NCI-H524 (cell line): ENCODE measurements at places on chromosomes 13 and 19.

DNA sequence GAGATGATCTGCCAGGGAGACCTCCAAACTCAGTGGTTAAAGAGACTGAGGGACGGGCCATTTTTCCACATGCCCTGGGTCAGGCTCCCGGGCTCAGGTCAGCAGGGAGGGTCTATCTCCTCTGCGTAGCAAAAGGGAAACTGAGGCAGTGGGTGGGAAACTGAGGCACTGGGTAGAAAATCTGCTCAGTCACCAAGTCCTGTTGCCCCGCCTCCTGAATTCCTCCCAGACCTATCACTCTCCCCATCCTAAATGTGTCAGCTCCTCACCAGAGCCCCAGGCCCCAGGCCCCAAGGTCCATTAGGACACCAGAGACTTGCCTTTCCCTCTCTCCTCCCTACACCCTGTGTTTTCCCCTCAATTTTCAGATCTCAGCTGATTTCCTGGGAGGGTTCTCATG lies 2.4 kb downstream of the CD320 start:
- DNase-seq, result no peak

DNA sequence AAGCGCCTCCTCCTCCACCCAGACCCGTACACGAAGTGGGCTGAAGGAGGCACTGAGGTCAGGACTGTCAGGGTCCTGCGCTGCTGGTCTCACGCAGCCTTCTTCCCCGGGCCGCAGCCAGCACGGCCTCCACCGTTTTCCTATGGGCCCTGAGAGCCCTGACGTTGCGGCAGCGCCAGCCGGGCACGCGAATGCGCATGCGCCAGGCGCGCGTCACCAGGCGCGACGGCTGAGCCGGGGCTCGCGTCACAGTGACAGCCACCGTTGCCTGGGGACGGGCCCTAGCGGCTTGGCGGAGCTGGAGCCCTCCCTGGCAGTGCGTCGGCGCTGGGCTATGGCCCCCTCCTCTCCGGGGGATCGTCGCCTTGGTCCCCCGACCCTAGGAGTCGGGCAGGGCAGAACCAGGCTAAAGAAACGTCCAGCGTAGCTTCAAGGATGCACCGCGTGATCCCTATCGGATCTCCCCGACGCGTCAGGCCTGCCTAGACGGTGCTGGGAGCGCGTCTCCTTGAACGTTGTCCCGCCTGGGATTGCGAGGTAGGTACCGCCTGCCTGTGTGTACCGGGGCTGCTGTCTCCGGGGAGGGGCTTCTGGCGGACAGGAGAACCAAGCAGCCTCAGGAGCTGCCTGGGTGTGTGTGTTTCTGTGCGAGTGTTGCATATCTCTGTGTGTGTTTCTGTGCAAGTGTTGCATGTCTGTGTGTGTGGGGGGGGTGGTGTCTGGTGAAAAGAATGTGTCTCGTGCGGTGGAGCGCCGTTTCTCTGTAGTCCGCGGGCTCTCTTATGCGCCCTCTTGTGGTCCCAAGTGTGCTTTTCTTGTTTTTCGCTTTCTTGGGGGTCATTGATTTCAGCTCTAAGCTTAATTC lies 43.2 kb downstream of the ZNF571 start:
- no peak for DNase-seq

DNA sequence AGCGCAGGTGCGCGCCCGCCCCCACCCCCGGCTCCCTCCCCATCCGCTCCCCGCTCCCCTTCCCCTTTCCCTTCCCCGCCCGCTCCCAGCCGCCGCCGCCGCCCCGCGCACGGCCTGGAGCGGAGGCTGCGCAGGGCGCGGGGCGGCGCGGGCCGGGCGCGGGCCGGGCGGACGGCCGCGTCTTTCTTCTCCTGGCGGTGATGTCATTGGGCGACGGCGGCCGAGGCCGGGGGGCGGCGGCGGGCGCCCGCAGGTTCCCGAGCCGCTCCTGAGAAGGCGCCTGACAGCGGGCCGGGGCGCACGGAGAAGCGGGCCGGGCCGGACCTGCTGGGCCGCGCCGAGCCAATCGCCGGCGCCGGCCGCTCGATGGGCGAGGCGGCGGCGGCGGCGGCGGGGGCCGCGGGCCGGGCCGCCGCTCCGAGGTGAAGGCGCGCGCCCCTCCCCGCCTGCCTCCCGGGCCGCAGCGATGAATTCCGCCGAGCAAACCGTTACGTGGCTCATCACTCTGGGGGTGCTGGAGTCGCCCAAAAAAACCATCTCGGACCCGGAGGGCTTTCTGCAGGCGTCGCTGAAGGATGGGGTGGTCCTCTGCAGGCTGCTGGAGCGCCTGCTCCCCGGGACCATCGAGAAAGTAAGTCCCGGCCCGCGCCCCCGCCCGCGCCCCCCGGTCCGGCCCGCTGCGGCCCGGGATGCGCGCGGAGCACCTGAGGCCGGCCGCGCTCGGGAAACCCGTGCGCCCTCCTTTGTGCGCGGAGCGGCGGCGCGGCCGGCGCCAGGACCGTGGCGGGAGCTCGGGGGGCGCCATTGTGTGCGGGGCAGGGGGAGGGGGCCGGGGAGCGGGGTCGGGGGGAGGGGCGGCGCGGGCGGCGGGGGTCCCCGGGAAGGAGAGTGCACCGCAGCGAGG lies at the start of gene ARHGEF7:
TSS of gene ARHGEF7 (plus strand) at position 250 of the 904 bp plus-strand sequence. CDS start at position 467, 217 bp downstream.
- no peak for DNase-seq

GRCh38 chr13:77511552-77511951 lies 24.0 kb upstream of the SCEL start:
- DNase-seq, result peak; percentile 64

GRCh38 chr13:110856942-110857835 lies 57.7 kb downstream of the ANKRD10 start:
- no peak for DNase-seq

GRCh38 chr19:7637374-7638256 lies 705 bp downstream of the STXBP2 start:
- DNase-seq, result no peak

DNA sequence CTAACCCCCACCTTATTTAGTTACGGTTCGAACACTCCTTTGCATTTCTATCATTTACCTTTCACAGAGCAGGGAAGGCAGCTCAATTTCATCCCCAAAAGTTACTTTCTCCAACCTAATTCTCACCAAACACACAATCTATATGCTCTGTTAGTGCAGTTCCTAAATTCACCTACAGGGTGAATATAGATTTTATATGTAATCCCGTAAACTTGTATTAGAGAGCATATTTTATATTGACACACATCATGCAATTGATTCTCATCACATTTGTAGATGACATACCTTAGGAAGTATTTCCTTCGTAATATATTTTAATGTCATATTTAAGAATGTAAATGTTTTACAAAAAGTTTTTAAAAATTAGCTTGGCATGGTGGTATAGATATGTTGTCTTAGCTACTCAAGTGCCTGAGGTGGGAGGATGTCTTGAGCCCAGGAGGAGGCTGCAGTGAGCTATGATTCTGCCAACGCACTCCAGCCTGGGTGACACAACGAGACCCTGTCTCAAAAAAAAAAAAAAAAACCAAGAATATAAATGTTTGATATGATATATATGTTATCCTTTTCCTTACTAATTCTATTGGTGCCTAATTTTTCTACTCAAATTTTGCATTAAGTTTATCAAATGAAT lies 57.3 kb upstream of the TNFRSF19 start:
- DNase-seq, result no peak

- no peak for DNase-seq
Measured at GRCh38 chr19:12180377-12180776, 17.5 kb downstream of the ZNF136 start.

DNA sequence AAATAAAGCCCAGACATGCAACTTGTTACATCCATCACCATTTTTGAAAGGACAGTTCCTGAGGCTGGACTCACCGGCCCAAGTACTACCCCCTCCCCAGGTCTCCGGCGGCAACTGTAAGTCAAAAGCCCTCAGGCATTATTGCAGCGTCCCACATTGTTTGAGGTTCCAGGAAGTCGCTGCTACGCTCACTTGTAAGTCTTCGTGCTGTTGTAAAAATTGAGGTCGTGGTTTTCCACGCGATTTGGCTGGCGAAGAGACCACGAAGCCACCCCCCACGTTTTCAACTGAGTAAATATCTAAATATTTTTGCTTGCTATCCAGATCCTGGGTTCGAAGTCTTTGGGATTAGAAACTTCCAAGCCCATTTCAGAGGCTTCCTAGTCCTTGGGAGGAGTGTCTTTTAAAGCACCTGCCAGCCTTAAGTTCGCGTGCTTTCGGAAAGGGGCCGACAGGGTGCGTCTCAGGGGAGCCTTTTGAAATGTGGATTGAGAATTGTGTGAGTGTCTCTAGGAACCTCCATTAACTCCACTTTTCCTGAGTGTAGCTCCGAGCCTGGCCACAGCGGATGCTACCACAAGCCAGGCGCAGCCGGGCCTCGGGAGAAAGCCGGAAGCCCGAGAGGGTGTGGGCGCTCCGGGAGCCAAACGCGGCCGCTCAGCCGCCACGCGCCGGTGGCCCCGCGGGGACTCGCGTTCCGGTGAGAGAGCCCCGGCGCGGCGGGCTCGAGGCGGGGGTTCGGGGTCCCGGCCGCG lies 434 bp upstream of the FNDC3A start:
- DNase-seq, result peak; percentile 47

- no peak for DNase-seq
Measured at GRCh38 chr13:99636728-99637353, 135.6 kb downstream of the TM9SF2 start.

- DNase-seq, result no peak
Measured at GRCh38 chr19:12994701-12995595, at the start of gene NFIX. NFIX (plus strand) TSS chr19:12995475; CDS start chr19:12995838, 363 bp downstream.

DNA sequence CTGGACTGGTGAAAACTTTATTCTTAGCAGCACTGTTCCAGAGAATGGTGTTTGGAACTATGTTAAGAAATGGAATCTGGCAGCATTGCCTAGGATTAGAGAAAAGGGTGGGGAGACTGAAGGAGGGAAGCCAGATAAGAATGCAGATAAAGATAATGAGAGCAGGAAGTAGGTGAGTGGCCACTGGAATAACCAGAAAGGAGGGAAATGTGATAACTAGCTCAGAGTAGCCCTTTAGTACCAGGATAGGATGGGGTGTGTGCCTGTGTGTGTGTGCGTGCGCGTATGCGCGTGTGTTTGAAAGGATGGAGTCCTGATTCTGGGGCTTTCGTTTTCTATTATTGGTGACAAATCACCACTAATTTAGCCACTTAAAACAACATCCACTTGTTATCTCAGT lies 33.4 kb upstream of the FRY start:
- no peak for DNase-seq

- no peak for DNase-seq
Measured at GRCh38 chr13:91381371-91381770, 17.1 kb upstream of the GPC5 start.

GRCh38 chr13:95552539-95553441 lies at the start of gene CLDN10:
CLDN10 (plus strand) TSS chr13:95552720; CDS start chr13:95552754, 34 bp downstream.
- no peak for DNase-seq

DNA sequence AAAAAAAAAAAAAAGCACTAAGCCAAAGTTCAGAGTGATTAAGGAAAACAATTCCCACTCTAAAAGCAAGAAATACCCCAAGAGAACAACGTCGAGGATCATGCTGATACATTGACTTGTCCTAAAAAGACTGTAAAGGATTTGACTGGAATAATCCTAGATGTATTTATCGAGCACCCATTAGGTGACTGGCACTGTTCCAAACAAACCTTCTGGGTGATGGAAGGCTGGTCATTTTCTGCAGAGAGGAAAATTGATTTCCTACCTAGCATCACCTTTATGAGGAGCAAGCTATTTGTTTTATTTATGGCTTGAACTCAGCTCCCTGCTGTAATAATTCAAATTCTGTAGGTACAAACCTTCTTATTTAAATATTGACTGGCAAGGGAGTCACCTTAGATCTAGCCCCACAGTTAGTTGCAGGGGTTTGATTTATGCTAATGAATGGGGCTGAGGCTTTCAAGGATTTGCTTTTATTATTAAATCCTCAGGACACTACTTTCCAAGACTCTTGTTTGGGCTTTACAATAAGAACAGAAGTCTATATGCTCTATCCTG lies 471.0 kb downstream of the OLFM4 start:
- no peak for DNase-seq

GRCh38 chr13:53569453-53569852 lies 540.8 kb downstream of the OLFM4 start:
- no peak for DNase-seq

GRCh38 chr19:18951721-18952281 lies 10.8 kb upstream of the HOMER3 start:
- DNase-seq, result no peak

DNA sequence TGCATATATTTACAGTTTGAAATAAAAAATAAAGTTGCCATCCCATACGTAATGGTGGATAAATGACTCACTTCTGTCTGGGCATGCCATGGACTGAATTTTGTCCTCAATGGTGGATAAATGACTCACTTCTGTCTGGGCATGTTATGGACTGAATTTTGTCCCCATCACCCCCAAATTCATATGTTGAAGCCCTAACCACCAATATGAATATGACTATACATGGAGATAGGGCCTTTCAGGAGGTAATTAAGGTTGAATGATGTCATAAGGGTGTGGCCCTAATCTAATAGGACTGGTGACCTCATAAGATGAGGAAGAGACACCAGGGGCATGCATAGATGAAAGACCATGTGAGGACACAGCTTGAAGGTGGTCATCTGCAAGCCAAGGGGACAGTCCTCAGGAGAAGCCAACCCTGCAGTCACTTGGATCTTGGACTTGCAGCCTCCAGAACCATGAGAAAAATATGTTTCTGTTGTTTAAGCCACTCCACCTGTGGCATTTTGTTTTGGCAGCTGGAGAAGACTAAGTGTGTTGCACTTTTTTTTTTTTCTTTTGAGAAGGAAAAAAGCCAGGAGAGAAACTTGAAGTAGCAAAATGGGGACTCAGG lies 41.8 kb downstream of the RFC3 start:
- no peak for DNase-seq

DNA sequence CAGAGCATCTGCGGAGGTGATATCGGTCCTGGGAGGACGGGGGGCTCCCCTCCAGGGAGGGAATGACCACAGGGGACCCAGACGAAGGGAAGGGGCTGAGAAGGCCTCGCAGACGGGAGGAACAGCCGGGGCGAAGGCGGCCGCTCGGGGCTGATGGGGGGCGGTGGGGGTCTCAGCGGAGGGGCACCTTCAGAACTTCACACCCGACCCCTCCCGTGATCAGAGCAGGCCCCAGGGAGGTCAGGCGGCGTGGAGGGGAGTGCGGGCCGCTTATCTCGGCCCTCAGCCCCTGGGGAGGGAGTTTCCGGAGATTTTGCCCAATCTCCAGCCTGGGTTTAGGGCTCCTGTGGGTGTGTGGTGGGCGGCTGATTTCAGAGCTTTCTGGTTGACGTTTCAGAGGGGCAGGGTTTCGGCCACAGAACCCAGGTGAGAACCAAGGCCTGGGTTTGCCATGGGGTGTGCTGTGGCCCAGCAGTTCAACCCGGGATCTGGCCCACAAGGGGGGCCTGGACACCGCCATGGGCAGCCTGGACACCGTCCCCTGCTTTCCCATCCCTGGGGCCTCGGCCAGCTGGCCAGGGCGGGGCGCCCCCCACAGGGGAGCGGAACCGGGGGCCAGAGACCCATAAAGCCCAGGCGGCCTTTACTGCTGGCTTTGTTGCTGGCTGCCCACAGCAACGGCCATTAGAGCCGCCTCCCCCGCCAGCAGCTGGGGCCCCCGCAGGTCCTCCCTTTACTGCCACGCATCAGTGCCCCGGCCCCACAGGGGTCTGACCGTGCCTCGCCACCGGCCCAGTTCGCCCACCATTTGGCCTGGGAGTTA lies 29.0 kb downstream of the ARID3A start:
- DNase-seq, result no peak
